Left ventricle myocardium superior (tissue), 1 donor: ENCODE measurements at places on chromosomes 16 and 17. TPM values are rescaled to one million over a fixed set of nuclear protein-coding genes. Genes with fewer than 3 reads are reported as not detected.

Gene GRIN2A
- total RNA-seq: 3.6 TPM

Gene RDM1
- total RNA-seq: not detected

Gene GPRC5C
- total RNA-seq: 34.4 TPM

Gene STUB1
- 144 TPM for total RNA-seq

Gene EPOP
- 0.57 TPM for total RNA-seq

Gene UTS2R
- total RNA-seq: 2.1 TPM

Gene ASPA
- total RNA-seq: 3.7 TPM

DNA sequence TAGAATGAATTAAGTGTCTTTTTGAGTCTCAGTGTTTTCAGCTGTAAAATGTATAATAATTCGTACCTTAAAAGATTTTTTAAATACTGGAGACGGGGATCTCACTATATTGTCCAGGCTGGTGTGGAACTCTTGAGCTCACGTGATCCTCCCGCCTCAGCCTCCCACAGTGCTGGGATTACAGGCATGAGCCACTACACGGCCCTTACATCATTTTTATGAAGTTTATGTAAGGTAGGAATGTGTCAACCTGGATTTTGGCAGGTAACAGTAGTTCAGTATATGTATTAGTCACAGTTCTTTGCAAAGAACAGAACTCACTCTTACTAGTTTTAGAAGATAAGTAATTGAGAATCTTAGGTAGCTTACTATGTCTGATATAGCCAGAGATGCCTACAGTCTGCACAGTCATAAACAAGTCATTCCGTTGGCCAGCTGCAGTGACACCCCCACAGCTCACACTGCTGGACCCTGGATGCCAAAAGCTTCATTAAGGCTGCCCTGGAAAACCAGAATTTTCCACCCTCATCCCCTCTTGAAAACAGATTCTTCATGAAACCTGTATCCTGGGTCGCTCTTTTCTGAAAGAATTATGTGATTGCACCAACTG is 583 bp upstream of the COX6A2 start:
- no peak for DNase-seq

DNA sequence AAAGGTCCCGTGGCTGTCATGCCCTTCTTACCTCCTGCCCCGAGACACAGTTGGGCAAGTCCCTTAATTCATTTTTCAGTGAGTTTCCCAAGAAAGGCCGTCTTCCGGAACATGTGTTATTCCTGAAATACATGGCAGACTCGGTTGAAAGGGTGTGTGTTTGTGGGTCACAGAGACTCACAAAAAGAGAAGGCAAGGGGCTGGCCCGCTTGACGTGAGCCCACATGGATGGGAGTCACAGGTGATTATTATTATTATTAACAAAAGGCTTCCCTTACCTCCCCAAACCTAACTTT is 34.1 kb upstream of the CCR7 start:
- DNase-seq: no peak

GRCh38 chr16:78147911-78148401 is 48.5 kb downstream of the WWOX start:
- DNase-seq: no peak

- DNase-seq: no peak
Measured at GRCh38 chr16:5756969-5757368, 659.4 kb upstream of the EEF2KMT start.

- no peak for DNase-seq
Measured at GRCh38 chr16:81473558-81473957, 28.9 kb downstream of the CMIP start.

- DNase-seq: no peak
Measured at GRCh38 chr16:15530085-15530484, 95.7 kb downstream of the BMERB1 start.

GRCh38 chr17:59671386-59671785 is 35.8 kb downstream of the PTRH2 start:
- DNase-seq: no peak

GRCh38 chr17:31291820-31292219 is 5.2 kb downstream of the OMG start:
- DNase-seq: no peak

GRCh38 chr16:85963753-85964285 is 64.9 kb downstream of the IRF8 start:
- peak; percentile 82 for DNase-seq

GRCh38 chr17:28950752-28951427 is 428 bp downstream of the PHF12 start:
- DNase-seq: no peak

- no peak for DNase-seq
Measured at GRCh38 chr17:42436391-42436790, 13.3 kb upstream of the CAVIN1 start.

GRCh38 chr17:41907185-41907556 is 11.6 kb downstream of the ACLY start:
- DNase-seq: no peak

DNA sequence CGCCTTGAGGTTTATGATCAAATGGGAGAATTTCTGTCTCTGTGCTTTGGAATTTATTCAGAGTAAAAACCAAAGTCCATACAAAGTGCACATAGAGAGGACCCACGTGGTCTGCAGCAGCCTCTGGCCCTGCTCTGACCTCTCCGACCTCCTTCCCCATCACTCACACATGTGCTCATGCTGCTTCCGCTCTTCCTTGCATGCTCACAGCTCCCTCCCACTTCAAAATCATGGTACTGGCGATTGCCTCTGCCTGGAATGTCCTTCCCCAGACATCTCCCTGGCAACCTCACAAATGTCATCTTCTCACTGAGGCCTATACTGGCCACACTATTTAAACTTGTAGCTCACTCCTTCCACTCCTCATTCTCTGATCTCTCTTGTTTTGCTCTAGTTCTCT is 418.0 kb downstream of the CA10 start:
- DNase-seq: no peak

- peak; percentile 66 for DNase-seq
Measured at GRCh38 chr16:4522051-4522581, 16.5 kb downstream of the CDIP1 start.

DNA sequence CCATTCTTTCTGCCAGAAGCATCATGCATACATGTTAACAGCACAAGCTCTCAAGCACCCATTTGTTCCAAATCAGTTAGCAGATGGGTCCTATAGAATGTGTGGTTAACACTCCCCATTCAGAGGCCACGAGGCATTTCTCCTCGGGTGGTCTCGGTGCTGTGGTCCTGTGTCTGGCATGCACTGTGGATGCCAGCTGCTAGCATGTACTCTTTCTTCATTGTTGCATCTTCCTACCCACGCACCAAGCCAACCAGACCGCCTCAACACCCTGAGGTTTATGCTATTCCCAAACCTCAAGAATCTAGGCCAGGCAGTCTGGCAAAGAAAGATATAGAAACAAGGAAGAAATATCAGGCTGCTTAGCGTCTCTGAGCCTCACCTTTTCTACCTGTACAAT is 27.8 kb upstream of the MRTFB start:
- no peak for DNase-seq

DNA sequence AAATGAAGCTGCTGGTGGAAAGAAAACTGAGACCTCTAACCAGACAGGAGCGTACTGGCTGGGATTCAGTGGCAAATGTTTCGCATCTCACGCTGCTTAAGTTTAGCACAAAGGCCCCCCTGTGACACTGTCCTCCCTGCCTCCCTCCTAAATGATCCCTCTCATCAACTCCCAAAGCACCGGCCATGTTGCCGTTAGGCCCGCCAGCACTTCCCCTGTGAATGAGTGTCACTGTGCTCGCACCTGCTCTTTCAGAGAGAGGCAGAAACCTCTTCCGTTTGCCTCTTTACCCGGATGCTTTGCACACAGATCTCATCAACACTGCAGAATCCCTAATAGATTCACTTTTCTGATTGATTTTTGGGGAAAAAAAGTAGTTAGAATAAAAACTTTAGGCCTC is 26.5 kb downstream of the MBTPS1 start:
- no peak for DNase-seq

- DNase-seq: no peak
Measured at GRCh38 chr17:32917842-32918241, 10.1 kb upstream of the TMEM98 start.

GRCh38 chr17:43987131-43988021 is 17.0 kb upstream of the NAGS start:
- no peak for DNase-seq

DNA sequence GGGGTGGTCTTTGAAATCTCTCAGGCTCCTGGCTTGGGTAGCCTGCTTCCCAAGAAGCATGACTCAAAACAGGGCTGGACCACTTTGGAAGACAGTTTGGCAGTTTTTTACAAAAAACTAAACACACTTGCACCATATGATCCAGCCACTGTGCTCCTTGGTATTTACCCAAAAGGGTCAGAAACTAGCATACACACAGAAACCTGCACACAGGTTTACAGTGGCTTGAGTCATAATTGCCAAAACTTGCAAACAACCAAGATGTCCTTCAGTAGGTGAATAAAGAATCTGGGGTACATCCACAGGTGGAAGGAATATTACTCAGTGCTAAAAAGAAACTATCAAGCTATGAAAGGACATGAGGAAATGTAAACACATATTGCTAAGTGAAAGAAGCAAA is 323.2 kb upstream of the CDH5 start:
- no peak for DNase-seq

DNA sequence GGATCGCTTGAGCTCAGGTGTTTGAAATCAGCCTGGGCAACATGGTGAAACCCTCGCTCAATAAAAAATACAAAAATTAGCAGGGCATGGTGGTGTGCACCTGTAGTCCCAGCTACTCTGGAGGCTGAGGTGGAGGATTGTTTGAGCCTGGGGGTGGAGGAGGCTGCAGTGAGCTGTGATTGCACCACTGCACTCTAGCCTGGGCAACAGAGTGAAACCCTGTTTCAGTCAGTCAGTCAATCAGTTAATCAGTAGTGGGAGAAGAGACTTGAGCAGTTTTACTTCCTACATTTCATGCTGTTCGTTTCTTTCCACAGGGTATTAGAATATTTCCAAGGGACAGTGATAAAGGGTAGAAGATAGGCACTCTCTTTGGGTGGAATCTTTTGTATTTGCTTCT is 8.8 kb downstream of the MAP3K3 start:
- no peak for DNase-seq

- DNase-seq: no peak
Measured at GRCh38 chr17:55702150-55702549, 20.5 kb downstream of the TMEM100 start.

DNA sequence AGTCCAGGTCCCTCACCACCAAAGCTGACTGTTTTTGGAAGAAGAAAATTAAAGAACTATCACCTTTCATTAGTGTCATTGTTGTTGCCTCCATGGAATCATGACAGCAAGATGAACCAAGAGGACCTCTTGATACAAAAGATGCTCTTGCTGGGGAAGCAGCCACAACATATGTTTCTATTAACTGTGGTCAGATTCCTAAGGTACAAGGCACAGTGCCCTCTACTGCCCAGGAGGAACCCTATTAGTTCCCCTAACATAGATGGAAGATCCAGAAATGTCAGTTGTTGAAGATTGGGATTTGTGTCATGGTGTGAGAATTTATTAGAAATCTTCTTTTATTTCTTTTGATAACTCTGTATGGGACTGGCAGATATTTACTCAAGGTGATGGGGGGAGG is 188.2 kb upstream of the ANKFN1 start:
- no peak for DNase-seq

GRCh38 chr17:73429440-73430164 is 117.8 kb upstream of the CDC42EP4 start:
- DNase-seq: peak; percentile 94

- peak; percentile 70 for DNase-seq
Measured at GRCh38 chr16:62225675-62226074, 189.4 kb upstream of the CDH8 start.

- DNase-seq: no peak
Measured at GRCh38 chr17:49696233-49696761, 11.5 kb downstream of the SLC35B1 start.

- peak; percentile 97 for DNase-seq
Measured at GRCh38 chr17:18183334-18184142, at the start of gene ALKBH5. TSS of gene ALKBH5 (plus strand) at chr17:18183828. CDS start at chr17:18184244, 416 bp downstream.

DNA sequence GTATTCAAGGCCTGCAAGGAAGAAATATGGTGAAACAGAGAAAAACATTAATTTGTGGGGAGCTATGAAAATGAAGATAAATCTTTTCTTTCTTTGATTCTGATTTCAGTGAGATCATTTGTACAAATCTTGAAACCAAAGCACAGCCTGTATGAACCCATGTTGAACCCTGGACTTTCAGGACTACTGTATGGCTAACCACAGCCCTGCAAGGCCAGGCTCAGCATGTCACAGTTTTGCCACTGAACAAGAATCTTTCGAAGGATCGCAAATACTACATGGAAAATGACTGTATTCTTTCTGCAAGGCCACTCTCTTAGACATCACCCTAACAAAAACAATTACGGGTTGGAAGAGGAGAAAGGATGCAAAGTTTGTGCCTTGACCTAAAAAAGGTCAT is 161.7 kb upstream of the MAF start:
- no peak for DNase-seq

DNA sequence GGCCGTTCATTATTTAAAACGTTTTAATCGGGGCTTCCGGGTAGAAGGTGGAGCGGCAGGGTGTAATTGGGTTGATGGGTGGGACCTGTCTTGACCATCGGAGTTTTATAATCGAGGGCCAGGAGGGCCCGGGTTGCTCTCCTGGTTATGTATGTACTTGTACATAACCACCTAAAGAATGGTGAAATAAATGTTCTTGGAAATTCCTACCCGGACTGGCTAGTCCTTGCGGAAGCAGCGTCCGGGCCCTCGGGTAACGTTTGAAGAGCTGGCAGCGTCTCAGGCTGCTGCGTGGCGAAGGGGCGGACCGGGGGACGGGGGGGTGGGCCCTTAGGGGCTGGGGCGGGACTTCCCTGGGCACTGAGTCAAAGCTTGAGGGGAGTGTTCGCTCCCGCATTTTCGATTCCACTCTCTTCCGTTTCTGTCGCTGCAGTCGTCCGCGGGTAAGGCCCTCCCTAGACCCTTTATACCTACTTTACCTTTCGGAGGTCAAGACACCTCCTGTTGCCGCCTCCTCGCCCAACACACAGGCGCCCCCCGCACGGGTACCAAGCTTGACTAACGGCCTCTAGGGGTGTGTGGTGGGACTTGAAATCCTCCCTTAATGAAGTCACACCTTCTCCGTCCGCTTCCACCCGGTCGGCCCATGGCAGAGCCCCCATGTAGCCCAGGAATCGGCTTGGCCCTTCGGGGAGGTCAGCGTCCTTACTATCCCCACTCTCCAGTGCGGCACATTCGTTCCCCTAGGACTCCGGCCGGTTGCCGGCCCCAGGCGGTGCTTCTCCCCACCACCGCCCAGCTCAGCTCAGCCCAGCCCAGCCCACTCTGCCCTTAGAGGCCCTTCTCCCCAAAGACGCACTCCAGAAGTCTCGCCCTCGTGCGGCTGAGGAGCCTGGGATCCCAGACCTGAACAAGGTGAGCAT is at the start of gene TMEM106A:
Gene TMEM106A (plus strand): TSS at position 396 of the 923 bp plus-strand sequence. CDS start 1,167 bp downstream, outside the sequence.
- DNase-seq: peak; percentile 87

DNA sequence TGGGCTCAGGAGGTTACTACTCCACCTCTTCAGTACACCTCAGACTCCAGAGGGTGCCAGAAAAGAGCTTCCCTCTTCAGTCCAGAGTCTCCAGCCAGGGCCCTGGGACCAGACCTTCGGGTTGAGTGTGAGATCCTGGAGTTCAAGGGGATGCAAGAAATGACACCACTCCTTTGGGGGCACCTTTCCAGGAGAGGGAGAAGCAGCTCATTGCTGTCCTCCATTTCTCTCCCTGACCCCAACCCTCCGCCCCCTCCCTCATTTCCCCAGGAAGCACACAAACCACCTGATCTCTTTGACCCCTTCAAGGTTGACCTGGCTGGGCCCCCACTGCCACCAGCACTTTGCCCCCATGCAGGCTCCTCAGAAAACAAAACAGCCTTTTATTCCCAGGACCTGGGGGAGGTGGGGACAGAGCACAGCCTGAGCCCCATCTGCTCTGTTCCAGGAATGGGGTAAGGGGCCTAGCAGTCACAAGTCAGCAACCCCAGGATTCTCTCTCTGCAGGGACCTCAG is 21.4 kb downstream of the CDH5 start:
- DNase-seq: no peak

- DNase-seq: no peak
Measured at GRCh38 chr16:7744546-7745264, 412.1 kb downstream of the RBFOX1 start.
